ENCODE measurements at places on chromosomes 6 and 20.

GRCh38 chr20:5364136-5364821 is 47.5 kb upstream of the PROKR2 start:
- DNase-seq: no peak

GRCh38 chr6:73983367-73983766 is 287.4 kb downstream of the CD109 start:
- no peak for DNase-seq

DNA sequence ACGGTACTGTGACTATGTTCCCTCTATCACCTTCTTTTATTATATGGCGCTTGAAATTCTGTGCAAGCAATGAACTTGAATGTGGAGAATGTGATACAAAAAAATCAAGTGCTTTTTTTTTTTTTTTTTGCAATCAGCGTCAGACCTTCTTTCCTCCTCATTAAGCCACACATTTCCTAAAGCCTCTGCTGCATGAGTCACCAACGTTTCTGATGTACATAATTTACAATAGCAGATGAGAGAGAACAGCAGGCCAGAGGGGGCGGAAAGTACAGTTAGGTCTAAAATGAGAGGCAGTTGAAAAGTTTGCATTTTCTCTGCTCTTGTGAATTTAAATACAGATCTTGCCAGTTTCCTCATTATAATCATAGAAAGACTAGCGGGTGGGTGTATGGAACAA is 114.6 kb upstream of the RIPOR2 start:
- DNase-seq: no peak

- no peak for DNase-seq
Measured at GRCh38 chr20:11387189-11387754, 530.4 kb upstream of the BTBD3 start.

DNA sequence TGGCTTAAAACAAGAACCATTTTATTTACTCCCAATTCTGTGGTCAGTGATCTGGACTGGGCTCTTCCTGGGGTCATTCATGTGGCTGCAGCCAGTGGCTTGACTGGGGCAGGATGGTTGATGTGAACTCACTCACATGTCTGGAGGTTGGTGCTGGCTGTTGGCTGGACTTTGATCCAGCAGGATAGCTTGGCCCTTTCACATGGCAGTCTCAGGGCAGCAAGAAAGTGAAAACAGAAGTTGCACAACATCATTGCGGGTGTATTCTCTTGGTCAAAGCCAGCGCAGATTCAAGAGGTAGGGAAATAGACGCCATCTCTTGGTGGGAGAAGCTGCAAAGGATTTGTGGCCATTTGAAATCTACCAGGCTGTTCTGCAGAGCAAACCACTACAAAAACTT is 77.2 kb downstream of the MDGA1 start:
- DNase-seq: no peak

GRCh38 chr6:21144928-21145327 is 448.6 kb upstream of the SOX4 start:
- DNase-seq: no peak

DNA sequence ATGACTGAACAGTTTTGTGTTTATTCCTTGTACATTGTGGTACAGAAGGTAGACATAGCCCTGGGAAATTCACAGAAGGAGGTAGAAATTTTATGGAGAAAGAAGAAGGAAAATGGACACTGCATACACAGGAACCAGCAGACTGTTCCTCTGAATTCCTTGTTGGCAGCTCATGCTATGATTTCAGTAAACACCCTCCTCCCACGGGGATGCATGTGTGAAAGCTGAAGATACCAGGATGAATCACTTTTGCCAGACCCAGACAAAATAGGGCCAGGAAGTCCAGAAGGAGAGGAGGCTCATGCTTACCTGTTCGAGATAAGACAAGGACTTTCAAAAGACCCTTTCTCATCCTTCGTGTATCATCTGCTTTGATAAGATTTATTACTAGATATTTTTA is 110.3 kb upstream of the GGTLC1 start:
- DNase-seq: no peak

All from right hindlimb (tissue), 1 donor.